Kidney (tissue), 22 donors: ENCODE measurements at places on chromosomes 1 and 21. TPM values are rescaled to one million over a fixed set of nuclear protein-coding genes. Genes with fewer than 3 reads are reported as not detected.

C8A gene
- polyA plus RNA-seq, result not detected

CFAP107 gene
- polyA plus RNA-seq, result not detected

RHOU gene
- 4.7 TPM for polyA plus RNA-seq

ZBTB37 gene
- 1.0 TPM for polyA plus RNA-seq

TRIM17 gene
- polyA plus RNA-seq, result 1.3 TPM

KRTAP27-1 gene
- polyA plus RNA-seq, result not detected

SLFNL1 gene
- polyA plus RNA-seq, result 0.32 TPM

HAO2 gene
- 183 TPM for polyA plus RNA-seq

LCE1D gene
- not detected for polyA plus RNA-seq

RGS8 gene
- polyA plus RNA-seq, result not detected

NUCKS1 gene
- 101 TPM for polyA plus RNA-seq

GRCh38 chr1:53328541-53329499 is 950 bp upstream of the LRP8 start:
- no peak for DNase-seq

DNA sequence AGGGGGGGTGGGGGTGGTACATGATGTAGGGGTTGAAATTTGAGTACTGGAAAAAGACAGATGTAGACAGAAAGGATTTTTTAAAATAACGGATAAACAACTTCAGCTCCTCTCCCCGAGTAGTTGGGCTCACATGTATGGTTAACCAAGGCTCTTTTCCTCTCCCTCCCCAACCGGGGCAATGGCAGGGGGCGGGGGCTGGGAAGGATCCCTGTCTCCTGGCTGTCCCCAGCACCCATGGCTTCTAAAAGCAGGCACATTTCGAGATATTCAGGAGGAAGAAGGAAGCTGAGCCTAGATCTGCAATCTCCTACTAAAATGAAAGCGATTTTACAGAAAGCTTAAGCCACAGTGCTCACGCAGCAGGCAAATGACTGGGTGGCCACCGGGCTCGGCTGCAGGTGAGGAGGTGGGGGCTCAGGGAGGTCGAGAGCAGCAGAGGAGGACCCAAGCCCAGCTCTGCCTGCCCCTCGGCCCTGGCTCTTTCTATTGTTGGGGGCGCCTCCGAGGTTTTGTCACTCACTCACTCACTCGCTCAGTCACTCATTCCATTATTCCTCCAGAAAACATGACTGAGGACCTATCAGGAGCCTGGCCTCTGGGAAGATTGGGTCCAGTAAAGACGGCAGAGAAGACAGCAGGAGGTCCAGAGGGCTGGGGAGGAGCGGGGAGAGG is 573.3 kb downstream of the PTPRU start:
- DNase-seq, result no peak

- no peak for DNase-seq
Measured at GRCh38 chr21:44535963-44536362, 4.0 kb downstream of the KRTAP10-1 start.

GRCh38 chr1:225835856-225836255 is 25.9 kb downstream of the EPHX1 start:
- DNase-seq, result peak; percentile 71

DNA sequence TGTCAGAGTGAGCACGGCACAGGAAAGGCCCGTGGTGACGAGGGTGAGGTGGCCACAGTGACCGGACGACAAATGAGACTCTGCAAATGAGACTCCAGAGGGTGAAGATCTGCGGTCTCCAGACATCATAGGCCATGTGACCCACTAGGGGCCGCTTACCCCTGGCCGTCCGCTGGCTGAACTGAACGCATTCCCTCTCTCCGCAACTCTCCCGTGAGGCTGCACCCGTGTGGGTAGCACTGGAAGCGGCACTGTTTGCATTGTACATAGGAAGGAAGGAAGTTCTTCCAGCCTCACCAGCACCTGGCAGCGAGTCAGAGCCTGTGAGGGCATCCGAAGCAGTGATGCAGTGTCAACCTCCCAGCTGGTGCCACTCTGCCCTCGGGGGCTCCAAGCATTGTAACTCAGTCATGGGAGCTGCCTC is 23.6 kb upstream of the SPSB1 start:
- DNase-seq, result peak; percentile 64

DNA sequence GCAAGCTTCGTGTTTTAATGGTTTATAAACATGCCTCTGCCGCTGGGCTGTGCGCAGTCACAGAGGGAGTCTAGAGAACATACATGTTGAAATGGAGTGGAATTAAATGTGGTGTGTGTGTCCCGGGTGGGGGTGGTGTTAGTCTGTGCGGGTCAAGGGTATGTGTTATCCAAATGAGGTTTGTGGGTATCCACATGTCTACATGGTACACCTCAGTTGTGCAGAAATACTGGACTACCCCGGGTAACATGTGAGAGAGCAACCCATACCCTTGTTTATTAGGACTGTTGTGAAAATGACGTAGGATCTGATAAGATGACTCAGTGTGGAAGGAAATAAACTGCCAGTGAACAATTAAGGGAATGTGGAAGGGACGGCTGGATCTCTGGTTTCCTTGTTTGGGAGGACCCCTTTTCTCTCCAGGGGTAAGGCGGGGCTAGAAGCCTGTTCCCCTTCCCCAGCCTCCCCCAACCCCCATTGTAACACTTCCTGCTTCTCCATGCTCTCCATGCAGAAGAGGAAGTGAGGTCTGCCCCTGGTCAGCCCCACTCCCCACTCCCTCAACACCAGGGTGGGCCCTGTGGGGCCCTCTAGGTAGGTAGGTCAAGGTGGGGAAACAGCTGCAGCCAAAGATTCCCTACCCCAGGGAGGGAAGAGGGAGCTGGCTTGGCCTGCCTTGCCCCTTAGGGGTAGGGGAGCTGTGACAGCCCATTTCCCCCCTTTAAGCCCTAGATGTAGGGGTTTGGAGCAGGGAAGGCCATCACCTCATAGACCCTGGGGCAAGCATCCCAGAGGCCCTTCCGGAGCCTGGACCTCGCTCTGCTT is 690 bp downstream of the EPS8L3 start:
- DNase-seq, result peak; percentile 59

GRCh38 chr1:184793967-184794366 is 39.3 kb upstream of the EDEM3 start:
- no peak for DNase-seq

GRCh38 chr1:66436378-66437135 is 97.4 kb upstream of the SGIP1 start:
- no peak for DNase-seq

DNA sequence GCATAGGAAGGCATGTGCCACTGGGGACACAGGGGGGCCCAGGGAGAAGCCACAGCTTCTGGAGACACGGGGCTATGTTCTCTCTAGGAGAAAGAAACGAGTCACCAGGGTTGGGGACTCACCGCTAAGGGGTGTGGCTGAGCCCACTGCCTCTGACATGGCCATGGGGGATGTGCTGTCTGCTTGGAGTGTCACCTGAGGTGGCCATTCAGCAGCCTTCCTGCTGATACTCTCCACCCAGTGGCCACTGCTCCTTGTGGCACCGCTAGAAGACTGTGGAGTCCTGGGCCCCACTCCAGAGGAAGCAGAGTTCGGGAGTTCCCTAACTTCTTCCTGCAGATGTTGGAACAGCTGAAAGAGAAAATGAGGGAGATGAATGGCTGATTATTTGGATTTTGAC is 91.2 kb upstream of the SLC45A1 start:
- DNase-seq, result no peak

DNA sequence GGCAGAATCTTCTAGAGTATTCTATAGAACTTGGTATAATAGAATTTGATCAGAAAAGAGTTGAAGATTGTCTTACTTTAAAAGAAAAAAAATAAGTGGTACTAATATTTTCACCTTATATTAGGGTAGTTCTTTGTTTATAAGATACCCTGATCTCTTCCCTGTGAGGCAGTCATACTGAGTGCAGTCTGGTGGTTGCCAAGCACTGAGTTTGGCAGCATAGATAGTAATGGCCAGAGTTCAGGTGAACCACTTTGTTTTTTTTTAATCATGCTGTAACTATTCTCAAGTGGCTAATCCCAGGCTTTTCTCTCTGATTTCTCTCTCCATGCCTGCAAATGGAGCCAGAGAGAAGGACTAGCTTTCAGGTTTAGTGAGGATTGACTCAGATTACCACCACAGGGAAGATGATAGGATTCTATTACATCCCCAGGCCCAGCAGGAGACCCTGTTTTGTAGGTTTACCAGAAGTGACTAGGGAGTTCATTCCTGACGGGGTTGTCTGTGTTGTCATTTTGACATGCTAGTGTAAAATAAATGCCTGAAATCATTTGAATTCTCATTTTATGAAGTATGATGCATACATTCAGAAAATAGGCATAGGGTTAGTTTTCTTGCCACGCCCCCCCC is 16.7 kb downstream of the KDM1A start:
- DNase-seq, result no peak

- no peak for DNase-seq
Measured at GRCh38 chr1:225425201-225425786, 2.5 kb downstream of the LBR start.

- DNase-seq, result no peak
Measured at GRCh38 chr1:5728663-5729355, 263.4 kb downstream of the NPHP4 start.

- no peak for DNase-seq
Measured at GRCh38 chr1:25647106-25647505, 30.5 kb downstream of the MAN1C1 start.

- DNase-seq, result no peak
Measured at GRCh38 chr21:20882462-20883407, 115.5 kb upstream of the NCAM2 start.

DNA sequence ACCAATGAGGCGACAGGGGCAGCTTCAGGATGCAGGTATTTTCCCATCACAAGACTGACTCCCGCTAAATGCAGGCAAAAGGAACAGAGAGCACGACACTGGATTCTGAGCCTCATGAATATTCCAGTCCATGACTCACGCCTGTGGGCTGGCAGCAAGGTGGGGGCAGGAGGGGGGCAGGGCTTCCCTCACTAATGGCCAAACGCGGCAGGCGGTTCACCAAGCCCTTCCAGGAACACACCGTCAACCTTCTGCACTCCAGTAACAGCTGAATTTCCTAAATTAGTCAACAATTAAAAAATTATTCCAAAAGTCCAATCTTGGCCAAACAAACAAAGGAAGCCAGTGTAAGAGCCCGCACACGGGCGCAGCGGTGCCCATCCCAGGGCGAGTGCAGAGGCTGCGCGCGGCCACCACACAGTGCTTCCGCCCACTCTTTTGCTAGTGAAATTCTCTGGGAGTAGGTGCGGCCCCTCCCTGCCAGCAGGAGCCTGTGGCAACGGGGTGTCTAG is 12.5 kb upstream of the GPR153 start:
- DNase-seq, result peak; percentile 79

DNA sequence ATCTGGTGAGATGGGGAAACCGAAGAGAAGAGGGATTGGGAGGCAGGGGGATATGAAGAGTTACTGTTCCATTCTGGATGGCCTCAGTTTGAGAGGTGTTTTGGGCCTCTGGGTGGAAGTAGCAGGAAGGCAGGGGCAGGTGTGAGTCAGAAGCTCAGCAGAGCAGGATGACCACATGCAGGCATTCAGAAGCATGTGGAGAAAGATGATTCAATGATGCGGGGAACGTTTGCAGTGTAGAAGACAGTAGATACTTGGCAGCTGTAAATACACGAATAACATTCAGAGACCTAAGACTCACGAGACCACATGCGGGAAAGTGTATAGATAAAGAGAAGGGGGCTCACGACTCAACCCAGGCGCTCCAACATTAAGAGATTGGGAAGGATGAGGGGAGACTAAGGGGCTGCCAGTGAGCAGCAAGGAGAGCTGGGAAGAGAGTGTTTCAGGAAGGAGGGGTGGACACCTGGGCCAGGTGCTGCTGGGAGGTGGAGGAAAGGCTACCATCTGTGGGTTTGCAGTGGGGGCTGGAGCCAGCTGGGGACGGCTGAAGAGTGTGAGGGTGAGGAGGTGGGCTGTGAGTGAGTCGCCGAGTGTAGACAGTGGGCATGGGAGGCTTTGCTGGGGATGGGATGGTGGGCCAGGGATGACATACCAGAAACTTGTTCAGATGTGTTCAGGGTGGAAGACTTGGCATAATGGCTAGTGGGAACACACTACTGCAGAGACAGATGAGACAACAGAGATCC is 5.8 kb upstream of the EPS8L3 start:
- DNase-seq, result no peak

GRCh38 chr1:8545078-8545477 is 227.2 kb downstream of the SLC45A1 start:
- no peak for DNase-seq

DNA sequence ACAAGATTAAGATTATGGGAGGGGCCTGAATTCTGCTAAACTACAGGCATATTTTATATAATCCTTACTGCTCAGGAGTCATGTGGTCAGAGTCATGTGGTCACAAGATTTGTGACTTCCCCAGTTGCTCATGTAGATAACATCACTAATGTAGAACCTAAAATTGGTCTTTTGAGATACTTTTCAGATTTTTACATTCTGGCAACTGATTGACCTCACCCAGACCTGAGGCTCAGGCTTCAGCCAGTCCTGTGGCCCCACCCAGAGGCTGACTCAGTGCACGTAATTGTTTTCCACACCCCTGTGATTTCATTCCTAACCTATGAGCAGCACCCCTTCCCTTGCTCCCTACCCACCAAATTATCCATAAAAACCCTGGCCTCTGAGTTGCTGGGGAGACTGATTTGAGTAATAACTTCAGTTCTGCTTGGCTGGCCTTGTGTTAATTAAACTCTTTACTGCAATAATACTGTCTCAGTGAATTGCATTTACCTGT is 41.7 kb upstream of the ZNF326 start:
- DNase-seq, result peak; percentile 53
